ENCODE measurements at places on chromosomes 3 and 15.

DNA sequence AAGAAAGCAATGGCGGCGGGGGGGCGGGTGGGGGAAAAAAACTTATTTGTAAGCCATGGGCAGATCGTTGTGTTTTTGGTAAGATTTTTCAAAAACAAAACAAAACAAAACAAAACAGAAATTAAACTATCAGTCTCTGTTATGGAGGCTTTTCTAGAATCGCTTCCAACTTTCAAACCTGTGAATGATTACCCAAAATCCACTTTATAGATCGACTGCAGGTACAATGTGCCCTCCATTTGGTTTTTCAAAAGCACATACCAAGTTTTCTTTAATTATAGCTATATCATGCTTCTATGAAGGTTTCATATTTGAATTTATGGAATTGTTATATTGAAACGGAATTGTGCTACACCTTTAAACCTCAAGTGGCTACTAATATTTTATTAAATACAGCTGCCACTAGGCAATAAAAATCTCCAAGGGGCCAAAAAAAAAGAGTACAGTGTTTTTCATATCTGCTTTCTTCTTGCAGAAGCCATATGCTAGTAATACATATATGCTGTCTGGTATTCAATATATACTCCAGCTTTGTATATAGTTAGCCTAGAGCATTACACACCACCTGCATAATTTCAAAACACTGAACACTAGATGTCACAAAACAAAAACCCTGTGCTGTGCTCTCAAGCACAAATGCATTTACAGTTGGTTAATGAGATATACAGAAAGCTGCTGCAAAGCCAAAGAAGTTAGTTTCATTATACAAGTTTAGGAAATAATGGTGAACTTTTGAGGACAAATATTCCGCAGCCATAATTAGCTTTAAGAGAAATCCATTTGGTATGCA is 683.8 kb upstream of the NR2F2 start:
- DNase-seq, result no peak

- peak; percentile 87 for DNase-seq
Observed at GRCh38 chr15:85858586-85859375, 64.1 kb upstream of the KLHL25 start.

GRCh38 chr3:172317984-172318383 is 130.3 kb downstream of the GHSR start:
- peak; percentile 37 for DNase-seq

DNA sequence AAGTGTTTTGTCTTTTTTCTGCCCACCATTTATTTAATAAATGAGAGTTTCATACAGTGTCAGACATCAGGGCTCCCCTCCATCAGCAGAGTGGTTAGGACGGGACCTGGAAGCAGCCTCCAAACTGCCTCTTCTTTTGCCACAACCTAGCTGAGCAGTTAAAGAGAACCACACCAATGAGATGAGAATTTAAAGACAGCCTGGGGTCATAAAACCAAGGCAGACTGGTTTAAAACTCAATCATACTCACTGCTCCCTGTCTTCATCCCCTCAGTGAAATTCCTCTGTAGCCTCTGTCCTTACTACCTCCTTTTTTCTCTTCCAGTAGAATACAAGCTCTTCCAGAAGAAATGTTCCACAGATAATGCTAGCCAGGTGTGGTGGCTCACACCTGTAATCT is 78.7 kb downstream of the WWTR1 start:
- no peak for DNase-seq

GRCh38 chr3:157410945-157411344 is 25.7 kb upstream of the PTX3 start:
- DNase-seq, result no peak

Data from retina (tissue), 1 donor.